Stimulated activated CD8-positive, alpha-beta memory T cell treated with anti-CD3 and anti-CD28 coated beads, Interleukin-7, amount 100 ng/mL, for 4 hours (primary cell): ENCODE measurements at places on chromosomes 16 and 17.

- DNase-seq, result no peak
These were observed 53.1 kb downstream of the MRC2 start for GRCh38 chr17:62680541-62681052.

DNA sequence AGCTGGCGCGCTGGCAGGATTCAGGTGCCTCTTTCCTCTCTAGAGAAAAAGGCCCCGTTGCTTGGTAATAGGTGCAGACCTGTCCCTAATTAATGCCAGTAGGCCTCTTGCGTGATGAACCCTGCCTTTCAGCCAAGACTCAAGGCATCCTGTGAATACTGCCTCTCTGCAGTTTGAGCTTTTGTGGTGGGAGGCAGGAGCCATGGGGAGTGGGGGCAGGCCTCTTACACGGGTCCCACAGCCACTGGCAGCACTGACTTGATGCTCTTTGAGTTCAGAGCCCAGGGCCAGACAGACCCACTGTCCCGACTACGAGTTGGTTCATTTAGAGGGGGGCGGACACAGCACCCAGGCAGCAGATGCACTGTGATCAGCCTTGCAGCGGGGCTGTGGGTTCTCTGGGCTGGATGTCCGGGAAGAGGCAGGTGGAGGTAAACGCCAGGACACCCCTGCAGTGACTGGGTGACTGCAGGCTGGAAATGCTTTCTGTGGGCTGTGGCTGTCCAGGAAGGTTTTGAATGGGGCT lies 237.0 kb downstream of the SEC14L1 start:
- no peak for DNase-seq

DNA sequence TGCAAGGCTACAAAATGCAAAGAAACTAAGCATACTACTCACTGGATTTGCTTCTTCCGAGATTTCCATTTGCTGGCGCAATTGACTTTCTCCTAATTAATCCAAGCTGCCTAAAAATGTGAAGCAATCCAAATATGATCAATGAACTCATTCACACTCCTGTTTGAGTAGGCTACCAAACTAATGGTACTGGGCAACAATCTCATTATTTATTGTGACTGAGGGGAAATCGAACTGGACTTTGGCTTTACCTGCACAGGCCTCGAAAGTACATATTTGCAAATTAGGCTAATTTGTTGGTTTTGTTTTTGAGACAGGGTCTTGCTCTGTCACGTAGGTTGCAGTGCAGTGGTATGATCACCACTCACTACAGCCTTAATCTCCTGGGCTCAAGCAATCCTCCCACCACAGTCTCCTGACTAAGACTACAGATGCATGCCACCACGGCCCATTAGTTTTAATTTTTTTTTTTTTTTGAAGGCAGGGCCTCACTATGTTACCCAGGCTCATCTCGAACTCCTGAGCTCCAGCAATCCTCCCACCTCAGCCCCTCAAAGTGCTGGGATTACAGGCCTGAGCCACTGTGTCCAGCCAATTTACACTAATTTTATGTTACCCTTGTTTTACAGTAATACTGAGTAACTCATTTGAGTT lies 2.6 kb downstream of the ERI2 start:
- DNase-seq, result no peak

GRCh38 chr17:81420769-81421462 lies 25.7 kb downstream of the BAHCC1 start:
- DNase-seq, result no peak

DNA sequence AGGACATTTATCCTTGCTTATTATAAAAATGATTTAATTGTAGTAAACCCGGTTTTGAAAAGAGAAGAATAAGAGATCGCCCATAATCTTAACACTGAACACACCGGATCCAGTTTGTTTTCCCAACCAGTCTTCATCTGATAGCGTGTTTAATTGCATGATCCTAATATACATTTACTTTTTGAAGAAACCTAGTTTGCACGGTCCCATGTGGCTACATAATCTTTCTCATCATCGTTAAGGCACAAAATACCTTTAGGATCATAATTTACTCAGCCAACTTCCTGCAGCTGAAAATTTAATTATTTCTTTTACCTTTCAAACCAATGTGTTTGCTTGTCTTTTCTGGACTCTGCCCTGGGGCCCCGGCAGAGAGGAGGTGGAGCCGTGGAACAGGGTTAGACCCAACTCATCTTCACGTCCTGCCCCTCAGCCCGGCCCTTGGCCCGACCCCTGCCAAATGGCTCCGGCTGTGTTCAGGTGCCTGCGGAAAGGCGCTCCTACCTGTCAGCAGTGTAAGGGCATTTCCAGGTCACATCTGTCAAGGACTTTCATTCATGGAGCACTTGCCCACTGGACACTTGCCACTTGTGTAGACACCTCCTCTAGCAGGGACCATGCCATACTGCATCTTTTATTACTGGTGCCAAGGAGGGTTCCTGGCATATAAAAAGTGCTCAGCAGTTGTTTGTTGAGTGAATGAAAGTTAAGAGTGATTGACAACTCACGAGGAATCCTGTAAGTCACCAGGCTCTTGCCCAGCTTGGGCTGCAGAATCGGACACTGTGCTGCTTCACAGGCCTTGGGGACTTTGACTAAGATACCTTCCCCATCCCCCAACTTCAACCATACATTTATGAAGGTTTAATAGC lies 28.6 kb downstream of the SMARCE1 start:
- no peak for DNase-seq

- DNase-seq, result no peak
These were observed 120.6 kb downstream of the GOSR1 start for GRCh38 chr17:30597776-30598288.
